ENCODE measurements at places on chromosomes 7 and 10. TPM values are rescaled to one million over a fixed set of nuclear protein-coding genes. Genes with fewer than 3 reads are reported as not detected.

The PDE6C gene
- total RNA-seq: not detected

The CREB5 gene
- 3.8 TPM for total RNA-seq

The SPDYE6 gene
- total RNA-seq: not detected

The FAM107B gene
- total RNA-seq: 7.1 TPM

The TBX20 gene
- not detected for total RNA-seq

The FLNC gene
- 0.84 TPM for total RNA-seq

The LRIT1 gene
- total RNA-seq: not detected

The NKX1-2 gene
- total RNA-seq: 3.3 TPM

The NODAL gene
- total RNA-seq: not detected

The CLDN4 gene
- 126 TPM for total RNA-seq

Data from airway epithelial cell (primary cell).